ENCODE measurements at places on chromosomes 1 and 21. TPM values are rescaled to one million over a fixed set of nuclear protein-coding genes. Genes with fewer than 3 reads are reported as not detected.

The SFT2D2 gene
- 47.1 TPM for total RNA-seq

The PACC1 gene
- 11.2 TPM for total RNA-seq

The ATAD3C gene
- under 0.01 TPM for total RNA-seq

The TFF2 gene
- total RNA-seq: not detected

The SEMA4A gene
- total RNA-seq: 0.43 TPM

The TSTD1 gene
- total RNA-seq: 1.6 TPM

The TMEM79 gene
- total RNA-seq: 1.3 TPM
